ENCODE measurements at places on chromosomes 16 and 17.

GRCh38 chr16:1781758-1782407 is 488 bp downstream of the SPSB3 start:
- DNase-seq = peak; percentile 52

DNA sequence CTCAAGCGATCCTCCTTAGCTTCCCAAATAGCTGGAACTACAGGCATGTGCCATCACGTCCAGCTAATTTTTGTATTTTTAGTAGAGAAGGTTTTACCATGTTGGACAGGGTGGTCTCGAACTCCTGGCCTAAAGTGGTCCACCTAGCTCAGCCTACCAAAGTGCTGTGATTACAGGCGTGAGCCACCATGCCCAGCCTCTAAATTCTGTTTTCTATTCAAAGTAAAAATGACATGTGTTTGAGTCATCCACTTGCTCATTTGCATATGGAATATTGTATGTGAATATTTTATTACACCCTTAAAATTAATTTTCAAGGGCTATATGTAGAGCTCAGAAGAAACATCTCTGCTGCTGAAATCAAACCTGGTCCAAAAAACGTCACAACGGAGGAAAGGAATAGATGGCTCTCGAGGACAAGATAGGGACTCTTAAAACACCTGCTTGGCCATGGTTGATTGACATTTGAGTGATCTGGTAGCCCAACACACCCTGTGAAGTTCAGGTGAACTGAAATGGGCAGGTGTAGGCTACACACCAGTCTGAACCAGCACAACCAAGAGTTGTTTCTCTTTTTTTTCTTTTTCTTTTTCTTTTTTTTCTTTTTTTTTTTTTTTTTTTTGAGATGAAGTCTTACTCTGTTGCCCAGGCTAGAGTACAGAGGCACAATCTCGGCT is 51.1 kb downstream of the SF3B3 start:
- no peak for DNase-seq

- DNase-seq = no peak
Observed at GRCh38 chr17:42706732-42707131, 24.4 kb downstream of the CNTNAP1 start.

GRCh38 chr16:72428681-72429376 is 256.9 kb upstream of the PMFBP1 start:
- no peak for DNase-seq

- DNase-seq = no peak
Observed at GRCh38 chr16:87273471-87274030, 43.6 kb downstream of the C16orf95 start.

DNA sequence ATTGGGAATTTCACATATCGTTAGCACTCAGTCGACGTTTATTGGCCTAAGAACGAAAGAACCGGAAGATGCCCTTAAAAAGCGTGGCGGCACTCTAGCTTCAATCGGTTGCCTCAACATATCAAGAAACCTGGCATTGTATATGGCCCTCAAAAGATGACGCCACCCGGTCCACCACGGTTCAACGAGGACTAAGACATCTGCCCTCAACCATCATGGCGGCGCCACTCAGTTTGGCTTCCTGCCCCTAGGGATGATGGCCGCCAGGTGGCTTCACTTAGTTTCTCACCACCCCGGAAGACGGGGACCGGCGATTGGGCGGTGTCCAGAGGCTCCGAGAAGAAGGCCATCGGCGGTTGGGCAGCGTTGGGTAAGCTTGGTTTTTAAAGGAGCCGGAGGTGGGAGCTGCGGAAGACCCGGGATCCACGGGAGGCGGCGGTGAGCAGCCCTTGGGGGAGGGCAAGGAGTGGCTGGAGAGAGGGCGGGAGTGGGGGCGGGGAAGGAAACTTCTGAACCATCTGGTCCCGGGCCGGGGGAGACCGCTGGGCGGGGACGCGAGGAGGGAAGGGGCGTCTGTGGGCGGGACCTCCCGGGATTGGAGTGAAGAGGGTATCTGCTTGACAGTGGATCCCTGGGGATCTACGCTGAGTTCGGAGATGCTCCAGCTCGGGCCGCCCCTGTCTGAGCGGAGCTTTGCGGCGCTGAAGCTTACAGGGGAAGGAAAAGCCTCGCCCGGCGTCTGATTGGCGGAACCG is at the start of gene PRR14:
PRR14 (plus strand) TSS at position 592 of the 755 bp plus-strand sequence. CDS start 686 bp downstream, outside the sequence.
- DNase-seq = peak; percentile 99

GRCh38 chr16:53529513-53529912 is 26.5 kb upstream of the AKTIP start:
- peak; percentile 34 for DNase-seq

GRCh38 chr16:77043076-77043475 is 147.9 kb upstream of the MON1B start:
- no peak for DNase-seq

DNA sequence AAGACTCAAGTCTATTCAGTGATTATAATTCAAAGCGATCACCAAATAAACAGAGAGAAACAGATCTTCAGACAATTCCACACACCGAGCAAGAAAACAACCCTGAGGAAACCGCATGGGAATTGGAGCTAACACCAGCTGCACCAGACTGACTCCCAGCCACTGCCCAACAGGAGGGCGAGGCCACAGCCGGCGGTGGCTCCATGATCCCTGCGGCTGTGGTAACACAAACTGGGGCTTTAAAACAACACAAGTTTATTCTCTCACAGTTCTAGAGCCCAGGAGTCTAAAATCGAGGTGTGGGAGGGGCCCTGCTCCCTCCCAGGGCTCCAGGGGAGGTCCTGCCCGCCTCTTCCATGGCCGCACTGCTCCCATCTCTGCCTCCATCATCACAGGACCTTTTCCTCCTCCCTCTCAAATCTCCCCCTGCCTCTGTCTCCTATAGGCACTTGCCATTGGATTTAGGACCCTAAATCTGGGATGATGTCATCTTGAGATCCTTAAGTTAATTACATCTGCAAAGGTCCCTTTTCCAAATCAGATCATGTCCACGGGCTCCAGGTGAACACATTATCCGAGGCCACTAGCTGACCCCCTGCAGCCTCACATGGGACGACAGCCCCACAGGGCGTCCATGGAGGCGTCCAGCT is 9.7 kb upstream of the HEXD start:
- no peak for DNase-seq

- DNase-seq = no peak
Observed at GRCh38 chr17:36501351-36501750, 14.9 kb downstream of the ZNHIT3 start.

DNA sequence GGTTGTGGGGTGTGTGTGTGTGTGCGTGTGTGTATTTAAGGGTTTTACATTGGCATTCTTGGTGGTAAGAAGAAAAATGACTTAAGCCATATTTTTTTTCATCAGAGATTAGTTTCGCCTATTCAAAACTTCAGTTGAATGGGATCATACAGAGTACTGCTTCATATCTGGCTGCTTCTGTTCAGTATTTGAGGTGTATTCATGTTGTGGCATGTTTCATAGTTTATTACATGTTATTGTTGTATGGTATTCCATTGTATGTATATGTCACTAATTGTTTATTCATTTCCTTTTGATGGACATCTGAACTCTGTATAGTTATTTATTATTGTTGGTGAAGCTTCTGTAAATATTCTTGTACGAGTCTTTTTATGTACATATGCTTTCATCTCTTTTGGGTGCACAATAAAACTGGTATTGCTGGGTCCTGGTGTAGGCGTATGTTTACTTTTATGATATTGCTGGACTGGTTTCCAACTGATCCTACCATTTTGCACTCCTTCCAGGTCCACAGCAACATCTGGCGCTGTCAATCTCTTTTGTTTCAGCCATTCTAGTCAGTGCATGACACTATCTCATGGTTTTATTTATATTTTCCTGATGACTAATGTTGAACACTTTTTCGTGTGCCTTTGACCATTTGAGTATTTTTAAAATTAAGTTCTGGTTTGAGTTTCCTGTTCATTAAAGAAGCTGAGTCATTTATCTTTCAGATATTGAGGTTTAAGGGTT is 77.4 kb upstream of the MAF start:
- no peak for DNase-seq

DNA sequence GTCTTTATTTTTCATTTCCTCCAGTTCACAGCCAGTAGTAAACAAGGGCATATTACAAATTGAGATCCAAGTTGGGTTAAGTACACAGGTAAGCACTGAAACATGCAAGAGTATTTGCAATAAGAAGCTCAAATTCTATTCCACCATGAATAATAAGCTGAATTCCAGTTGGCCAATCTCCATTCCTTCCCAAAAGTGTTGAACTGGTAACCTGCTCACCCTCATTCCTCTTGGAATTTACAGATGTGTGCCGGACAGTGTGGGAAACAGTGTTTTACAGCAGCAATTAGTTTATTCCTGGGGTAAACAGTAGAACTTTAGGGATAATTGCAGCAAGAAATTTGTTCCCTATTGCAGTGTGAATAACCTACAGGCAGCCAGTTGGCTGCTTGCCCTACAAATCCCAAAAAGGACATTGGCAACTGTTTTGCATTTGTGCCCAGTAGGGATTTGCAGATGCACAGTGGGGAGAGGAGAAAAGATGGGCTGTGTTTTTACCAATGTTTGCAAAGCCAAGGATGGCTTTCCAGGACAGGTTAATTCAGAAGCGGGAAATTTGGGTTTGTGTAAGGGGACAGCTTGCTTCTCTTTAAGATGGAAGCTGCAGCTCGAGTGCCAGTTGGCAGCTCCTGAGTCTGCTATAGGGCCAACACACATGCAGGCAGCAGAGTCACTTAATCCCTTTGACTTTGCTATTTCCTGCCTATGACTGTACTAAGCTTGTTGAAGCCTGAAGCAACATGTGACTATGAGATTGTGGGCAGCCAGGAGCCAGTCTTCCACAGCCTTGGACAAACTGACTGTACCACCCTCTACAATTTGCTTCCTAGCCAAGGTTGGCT is 318.9 kb downstream of the MAP2K6 start:
- DNase-seq = no peak

- DNase-seq = peak; percentile 36
Observed at GRCh38 chr17:75864448-75864871, 9.3 kb upstream of the WBP2 start.

DNA sequence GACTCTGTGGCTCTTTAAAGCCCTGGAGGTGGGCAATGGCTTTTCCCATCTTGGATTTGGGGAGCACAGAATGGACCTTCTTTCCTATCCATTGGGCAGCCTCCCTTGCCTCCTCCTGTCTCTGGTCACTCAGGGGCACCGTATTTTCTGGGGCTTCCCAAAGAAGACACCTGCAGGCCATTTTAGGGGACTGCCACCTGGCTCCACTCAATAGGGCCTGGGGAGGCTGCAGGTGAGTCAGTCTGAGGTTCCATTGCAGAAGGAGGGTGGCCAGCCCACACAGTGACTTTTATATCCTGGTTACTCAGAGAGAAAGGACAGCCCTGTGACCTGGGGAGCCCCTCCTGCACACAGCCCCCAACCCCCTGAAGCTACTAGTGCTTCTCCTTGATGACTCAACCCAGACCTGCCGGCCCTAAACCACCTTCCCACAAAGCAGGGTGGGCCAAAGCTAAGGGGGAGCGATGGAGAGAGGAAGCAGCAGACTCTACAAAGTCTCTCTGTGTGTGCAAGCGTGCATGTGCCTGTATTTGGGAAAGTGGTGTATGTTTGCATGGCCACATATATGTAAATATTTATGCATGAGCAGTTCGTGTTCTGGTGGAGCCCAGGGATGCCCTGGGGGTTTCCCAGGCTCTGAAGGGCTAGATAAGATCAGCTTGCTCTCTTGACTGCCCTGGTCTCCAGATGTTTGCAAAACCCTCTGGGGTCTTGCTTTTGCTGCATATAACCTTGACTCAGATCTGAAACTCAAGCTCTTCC is 5.0 kb downstream of the CX3CL1 start:
- DNase-seq = peak; percentile 9

DNA sequence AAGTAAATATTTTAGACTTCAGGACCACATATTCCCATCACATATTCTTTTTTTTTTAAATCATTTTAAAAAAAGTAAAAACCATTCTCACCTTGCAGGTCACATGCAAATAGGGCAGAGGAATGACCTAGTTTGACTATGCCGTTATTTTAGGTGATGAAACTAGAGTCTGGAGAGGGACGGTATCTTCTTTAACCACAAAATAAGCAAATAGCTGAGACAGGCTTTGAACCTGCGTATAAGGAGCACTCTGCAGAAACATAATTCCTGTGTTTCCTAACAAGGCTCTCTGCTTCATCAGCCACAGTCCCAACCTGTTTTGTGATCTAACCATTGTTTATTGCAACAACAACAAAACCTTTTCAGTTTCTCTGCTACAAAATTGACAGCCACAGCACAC is 121.5 kb downstream of the PCTP start:
- DNase-seq = no peak

GRCh38 chr16:69934751-69935150 is 16.4 kb upstream of the CLEC18A start:
- DNase-seq = no peak

DNA sequence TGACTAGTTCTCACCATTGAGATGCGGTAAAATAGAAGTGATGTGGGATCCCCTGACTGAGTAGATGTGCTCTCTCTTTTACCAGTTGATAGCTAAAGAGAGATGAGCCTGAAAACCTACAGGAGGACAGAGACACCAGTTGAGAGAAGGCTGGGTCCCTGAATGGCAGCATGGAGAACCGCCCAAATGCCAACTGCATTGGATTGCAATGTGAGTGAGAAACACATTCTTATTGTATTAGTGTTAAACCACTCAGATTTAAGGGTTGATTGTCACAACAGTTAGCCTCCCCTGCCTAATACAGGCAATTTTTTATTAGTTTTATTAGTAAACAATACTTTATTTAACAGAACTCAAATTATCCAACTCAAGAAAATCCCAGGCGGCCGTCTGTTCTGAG is 61.2 kb downstream of the SPACA3 start:
- DNase-seq = no peak

DNA sequence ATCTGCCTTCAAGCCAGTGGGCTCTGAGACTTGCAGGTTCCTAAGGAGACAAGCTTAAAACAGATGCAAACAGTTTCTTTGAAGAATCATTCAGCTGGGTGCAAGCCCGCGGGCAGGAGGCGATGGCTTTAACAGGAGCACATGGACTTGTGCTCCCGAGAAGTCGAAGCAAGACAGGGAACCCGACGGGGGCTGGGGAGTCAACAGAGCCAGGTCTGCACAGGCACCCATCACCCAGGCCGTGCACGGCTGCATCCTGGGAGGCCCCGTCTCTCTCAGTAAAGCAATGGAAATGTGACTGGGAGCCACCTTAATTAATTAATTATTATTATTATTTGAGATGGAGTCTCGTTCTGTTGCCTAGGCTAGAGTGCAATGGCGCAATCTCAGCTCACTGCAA is 333 bp upstream of the PTX4 start:
- DNase-seq = no peak

DNA sequence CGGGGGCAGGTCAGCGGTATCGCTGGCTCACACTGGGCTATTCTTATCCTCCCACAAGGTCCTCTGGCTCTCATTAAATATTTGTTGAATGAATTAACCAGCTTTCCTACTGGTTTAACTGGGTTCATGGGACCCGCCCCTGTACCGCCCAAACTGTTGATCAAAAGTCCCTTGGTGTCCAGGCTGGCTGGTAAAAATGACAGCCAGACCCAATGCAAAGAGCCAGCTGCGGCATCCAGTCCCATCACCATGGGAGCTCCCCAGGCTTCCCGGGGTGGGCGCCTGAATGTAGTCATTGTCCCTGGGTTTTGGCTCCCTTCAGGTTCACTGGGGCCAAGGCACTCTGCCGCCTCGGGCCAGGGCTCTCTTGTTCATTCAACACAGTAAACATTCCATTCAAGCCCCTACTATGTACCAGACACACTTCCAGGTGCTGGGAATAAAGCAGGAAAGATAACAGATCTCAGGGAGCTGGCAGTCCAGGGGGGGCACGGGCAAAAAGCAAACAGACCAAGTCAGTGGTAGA is 11.7 kb upstream of the ATP2C2 start:
- no peak for DNase-seq

Data from retina (tissue), 1 donor.